ENCODE measurements at places on chromosomes 7 and 10. TPM values are rescaled to one million over a fixed set of nuclear protein-coding genes. Genes with fewer than 3 reads are reported as not detected.

DNA sequence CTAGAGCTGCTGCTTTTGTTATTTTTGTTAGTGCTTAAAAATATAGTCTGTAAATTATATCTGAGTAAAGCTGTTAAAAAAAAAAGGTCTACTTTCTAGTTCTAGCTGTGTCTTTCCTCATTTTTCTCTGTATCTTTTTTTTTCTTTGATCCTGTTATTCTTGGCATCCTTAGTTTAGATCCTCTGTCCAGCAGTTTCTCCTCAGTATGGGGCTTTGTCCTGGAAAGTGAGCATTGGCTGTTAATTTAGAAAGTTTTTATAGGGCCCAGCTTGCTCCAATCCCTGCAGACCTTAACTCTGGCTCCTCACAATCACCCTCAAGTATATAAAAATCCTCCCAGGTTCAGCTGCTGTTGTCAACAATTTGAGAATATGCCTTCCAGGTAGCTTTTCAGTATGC is 23.5 kb downstream of the DDX50 start:
- DNase-seq: no peak

GRCh38 chr7:4472728-4473127 is 209.4 kb upstream of the FOXK1 start:
- DNase-seq: no peak

GRCh38 chr7:28787106-28787505 is 171.0 kb downstream of the TRIL start:
- no peak for DNase-seq

DNA sequence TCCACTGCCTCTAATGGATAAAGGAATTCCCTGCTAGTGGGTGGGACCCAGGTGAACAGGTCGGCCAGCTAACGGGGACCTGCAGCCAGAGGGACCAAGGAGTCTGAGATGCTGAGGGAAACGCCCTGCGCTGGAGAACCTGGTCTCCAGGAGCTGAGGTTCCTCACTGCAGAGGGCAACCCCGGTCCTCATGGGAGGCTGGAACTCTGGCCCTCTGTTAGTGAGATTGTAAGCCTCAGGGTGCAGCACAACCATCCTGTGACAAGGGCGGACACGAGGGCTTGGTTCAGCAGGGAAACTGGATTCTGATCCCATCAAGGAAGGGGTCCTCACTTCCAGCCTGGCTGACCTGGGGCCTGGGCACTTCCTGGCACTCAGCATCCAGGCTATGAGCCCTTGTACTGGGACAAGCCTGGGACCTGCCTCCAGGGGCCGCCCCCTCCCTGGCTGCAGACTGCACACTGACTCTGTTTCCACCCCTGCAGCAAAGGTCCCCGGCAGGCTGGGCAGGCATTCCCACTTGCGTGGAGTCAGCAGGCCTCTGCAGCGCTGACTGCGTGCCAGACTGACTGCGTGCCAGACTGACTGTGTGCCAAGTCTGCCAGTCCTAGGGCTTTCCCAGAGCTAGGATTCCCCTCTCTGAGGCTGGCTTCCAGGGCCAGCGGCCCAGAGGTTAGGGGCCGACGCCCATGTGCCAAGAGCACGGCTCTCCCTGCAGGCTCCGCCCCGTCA is 143.2 kb downstream of the MAPK8 start:
- no peak for DNase-seq

DNA sequence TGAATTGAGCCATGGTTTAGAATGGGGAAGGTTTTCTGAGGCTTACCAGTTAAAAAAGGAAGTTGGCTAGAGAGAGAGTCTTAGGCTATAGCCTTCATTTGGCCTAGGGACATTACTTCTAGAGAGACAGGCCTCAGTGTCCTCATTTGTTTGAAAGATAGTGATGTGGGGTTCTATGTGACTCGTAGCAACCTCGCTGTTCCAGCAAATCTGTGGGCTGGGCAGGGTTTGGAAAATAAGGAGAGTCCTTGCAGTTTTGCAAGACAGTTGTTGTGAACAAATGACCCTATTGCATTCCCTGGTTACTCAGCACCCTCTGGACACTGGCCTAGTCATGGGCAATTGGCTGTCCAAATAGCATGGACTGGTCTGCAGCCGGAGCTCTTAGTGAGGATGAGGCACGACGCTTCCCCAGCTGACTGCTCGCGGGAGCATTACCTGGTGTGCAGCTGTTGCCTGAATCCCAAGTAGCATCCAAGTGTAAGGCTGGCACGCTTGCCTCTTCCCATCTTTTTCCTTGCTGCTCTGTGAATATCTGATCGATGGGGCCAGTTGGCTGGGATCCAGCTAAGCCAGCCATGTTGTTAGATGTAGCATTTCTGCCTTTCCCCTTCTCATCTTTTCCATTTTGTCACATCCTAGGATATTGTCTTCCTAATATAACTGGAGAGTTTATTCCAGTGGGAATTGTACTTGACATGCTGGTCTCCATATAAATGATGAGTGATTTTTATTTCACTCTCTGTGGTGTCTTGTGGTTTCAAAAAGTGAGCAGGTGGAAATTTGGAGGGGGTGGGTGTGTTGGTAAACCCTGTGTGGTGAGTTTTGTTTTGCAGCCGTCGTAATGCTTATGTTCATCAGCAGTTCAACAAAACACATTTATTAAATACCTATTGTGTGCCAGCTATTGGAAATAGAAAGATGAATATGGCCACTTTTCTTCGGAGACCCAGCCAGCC is 99.8 kb downstream of the SND1 start:
- DNase-seq: no peak

GRCh38 chr7:111931016-111931517 is 275.1 kb downstream of the DOCK4 start:
- peak; percentile 95 for DNase-seq

DNA sequence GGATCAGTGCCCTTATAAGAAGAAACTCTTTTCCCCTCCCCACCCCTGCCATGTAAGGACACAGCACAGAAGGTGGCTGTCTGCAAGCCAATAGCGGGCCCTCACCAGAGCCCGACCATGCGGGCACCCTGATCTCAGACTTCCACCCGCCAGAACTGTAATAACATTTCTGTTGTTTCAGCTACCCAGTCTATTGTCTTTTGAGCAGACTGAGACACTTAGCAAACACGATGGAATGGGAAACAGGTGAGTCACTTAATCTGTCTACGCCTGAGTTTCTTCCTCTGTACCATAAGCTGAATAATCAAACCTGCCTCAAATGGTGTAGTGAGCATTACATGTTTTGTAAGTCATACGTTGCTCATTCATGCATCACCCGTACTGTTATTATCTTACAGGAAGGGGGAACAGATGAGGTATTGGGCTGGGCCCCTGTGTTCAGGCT is 58.2 kb downstream of the STRA8 start:
- DNase-seq: peak; percentile 97

- no peak for DNase-seq
These were observed 37.6 kb downstream of the FAM53B start for GRCh38 chr10:124706462-124707143.

DNA sequence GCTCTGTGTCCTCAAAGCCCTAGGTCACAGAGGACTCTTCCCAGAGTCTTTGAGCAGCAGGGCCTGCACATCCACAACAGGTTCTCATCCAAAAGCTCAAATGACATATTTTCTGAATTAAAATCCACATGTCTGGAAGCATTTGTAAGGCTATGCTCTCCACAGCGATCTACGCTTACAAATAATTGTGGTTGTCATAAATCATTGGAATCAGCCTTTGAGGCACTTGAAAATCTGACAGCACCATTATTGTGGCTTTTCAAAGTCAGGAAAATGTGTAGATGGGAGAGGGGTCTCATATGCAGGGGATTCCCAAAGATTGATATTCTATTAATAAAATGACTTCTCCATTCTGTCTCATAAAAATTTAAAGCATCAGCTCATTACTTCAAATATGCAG is 16.3 kb downstream of the GPR26 start:
- no peak for DNase-seq

- no peak for DNase-seq
These were observed 33.1 kb downstream of the SCRN1 start for GRCh38 chr7:29956487-29956836.

DNA sequence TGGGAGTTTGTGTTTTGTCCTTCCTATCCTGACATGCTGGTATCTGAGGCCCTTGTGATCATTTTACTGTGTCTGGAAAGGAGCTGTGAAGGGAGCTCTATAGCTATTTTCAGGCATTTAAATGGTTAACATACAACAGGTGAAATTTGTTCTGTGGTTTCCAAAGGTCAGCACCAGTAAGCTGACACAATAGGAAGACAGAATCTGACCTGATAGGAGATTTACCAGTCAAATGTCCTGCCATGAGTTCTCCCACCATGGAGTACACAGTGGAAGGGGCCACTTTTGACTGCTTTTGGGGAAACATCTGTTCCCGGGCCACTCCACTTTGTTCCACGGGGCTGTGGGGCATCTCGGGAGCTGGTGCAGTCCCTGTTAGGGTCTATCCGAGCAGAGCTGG is 17.6 kb downstream of the FKBP6 start:
- no peak for DNase-seq

DNA sequence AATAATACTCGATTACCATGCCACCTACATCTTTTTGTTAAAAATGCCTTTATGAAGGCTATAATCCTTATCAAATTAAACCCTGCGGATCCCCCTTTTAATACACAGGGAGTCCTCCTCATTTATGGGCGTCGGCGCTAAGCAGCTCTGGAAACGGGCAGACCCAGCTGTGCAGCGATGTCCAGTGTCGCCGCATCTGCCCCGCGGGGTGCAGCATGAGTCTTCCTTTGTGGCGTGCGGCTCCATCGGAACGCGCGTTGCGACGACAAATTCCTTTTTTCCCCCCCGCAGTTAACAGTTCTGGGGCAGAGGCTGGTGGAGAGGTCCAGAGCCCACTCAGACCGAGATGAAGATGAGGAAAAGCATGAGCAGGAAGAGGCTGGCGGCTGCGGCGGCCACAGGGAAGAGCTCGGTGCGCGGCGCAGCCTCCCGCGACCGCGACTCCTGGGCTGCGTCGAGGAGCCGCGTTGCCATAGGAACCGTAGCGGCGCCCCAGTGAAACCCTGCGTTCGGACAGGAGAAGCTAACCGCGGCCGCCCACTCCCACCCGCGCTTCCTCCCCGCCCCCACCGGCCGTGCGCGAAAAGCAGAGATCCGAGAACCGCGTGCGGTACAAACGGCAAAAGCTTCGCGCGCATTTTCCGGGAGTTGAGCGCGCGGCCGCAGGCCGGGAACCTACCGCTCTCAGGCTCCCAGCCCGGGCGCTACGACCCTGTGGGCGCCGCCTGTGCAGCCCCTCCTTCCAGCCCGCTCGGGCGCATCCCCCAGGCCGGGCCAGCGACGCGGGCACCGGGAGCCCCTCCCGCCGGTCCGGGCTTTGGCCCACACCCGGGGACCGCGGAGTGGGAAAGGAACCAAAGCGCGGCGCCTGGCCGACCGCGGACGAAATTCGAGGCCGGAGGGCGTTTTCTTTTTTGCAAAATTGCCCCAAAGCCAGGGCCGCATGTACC is 130.6 kb downstream of the SPAG6 start:
- DNase-seq: no peak

- DNase-seq: no peak
These were observed 84.7 kb upstream of the HGF start for GRCh38 chr7:81854518-81854917.

DNA sequence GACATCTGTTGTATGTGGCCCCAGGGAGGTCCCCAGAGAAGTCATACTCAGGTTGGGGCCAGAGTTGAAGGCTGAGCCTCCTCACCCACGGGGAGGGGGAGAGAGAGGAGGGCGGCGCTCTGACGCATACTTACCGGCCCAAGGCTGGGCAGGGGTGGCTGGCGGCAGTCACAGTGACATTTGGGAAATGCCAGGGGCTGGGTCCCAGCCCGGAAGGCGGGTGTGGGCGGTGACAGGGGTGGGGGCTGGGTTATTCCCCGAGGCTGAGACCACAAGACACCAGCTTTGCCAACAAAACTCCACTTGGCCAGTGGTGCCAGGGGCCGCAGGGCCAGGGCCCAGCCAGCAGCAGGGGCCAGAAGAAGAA is 41.1 kb downstream of the RASGEF1A start:
- no peak for DNase-seq

GRCh38 chr7:83976302-83976701 is 218.3 kb downstream of the SEMA3A start:
- peak; percentile 18 for DNase-seq

DNA sequence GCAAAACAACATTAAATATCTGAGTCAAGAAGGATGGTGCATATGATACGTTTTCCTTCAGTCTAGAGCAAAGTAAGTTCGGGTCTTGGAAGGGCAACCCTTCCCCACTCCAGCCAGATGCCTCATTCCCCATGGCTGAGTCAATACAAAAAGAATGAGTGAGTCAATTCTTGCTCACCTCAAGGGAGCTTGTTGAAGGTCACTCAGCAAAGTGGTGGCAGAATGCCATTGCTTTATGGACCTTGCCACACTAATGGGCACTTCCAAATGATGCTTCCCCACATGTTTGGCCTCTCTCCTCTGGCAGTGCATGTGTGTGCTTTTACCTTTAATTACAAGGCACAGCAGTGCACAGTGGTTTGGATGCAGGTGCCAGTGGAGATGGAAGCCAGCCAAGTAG is 296.5 kb downstream of the SORCS3 start:
- peak; percentile 99 for DNase-seq

- no peak for DNase-seq
These were observed 36.2 kb downstream of the HERPUD2 start for GRCh38 chr7:35658606-35659201.

GRCh38 chr10:22723343-22723779 is 9.0 kb upstream of the PIP4K2A start:
- DNase-seq: no peak

NME8 gene
- not detected for total RNA-seq

MEOX2 gene
- not detected for total RNA-seq

NRCAM gene
- total RNA-seq: 14.6 TPM

PKD1L1 gene
- total RNA-seq: 0.55 TPM

ALOX5 gene
- total RNA-seq: not detected

SFMBT2 gene
- 1.9 TPM for total RNA-seq

SMKR1 gene
- 0.40 TPM for total RNA-seq

TMEM229A gene
- total RNA-seq: not detected

DNAJB9 gene
- total RNA-seq: 25.4 TPM

NEUROG3 gene
- total RNA-seq: not detected

GPNMB gene
- 3.9 TPM for total RNA-seq

CCL24 gene
- total RNA-seq: not detected

FAM25A gene
- total RNA-seq: not detected

DRGX gene
- not detected for total RNA-seq
